T-helper 9 cell (primary cell): ENCODE measurements at places on chromosomes 16 and 17.
A peak's percentile ranks its signal among the peaks of the same experiment; 100 is the strongest.

GRCh38 chr16:59773330-59773729, 1039.2 kb upstream of the GOT2 start:
- DNase-seq, result no peak

DNA sequence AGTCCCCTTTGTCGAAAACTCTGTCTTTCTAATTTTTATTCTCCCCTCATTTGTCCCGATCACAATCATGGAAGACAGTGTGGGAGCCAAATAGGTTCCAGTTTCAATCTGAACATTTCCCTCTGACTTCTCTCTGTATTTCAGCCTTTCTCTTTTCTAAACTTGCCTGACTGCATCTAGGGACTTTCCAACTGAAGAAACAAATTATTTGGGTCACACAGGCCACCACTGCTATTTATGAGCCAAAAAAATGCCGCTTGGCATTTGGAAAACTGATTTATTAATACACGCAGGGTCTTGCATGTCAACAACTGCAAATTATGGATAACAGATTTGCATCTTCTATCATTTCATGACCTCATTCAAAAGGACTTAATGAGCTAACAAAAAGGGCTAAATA, 55.2 kb upstream of the ELAC2 start:
- DNase-seq, result no peak

DNA sequence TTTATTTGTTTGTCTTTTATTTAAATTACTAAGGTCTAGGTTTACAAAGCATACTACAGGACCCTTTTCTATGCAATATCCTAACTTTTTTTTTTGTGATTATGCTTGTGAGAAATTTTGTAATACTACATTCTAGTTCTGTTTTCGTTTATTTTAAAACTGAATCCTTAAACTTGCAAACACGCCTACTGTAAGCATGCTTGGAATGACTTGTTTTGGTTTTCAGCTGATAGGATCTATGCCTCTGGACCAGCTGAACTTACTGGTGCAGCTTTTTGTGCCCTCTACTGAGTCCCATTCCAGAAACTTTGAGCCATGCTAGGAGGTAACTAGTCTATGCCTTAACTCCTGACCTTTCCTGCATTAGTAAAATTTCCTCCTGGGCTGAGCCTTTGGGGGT, 6.0 kb downstream of the PDP2 start:
- no peak for DNase-seq

GRCh38 chr17:58337210-58337599, 8.6 kb upstream of the TSPOAP1 start:
- DNase-seq, result no peak

GRCh38 chr16:3874794-3875692, 5.5 kb downstream of the CREBBP start:
- no peak for DNase-seq

DNA sequence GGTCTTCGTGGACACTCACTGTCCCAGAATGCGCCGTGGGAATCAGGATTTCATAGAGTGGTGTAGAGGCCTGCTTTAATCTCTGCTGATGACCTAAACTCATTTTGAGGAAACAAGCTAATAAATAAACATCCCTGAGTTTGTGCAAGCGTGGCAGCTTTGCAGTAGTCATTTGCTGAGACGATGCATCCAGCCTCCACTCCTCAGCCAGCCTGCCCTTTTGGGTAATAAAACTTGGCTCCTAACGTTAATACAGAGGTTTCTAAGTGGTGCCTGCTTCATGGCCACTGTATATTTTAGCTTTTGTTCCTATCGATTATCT, 1.3 kb downstream of the DGKE start:
- no peak for DNase-seq

DNA sequence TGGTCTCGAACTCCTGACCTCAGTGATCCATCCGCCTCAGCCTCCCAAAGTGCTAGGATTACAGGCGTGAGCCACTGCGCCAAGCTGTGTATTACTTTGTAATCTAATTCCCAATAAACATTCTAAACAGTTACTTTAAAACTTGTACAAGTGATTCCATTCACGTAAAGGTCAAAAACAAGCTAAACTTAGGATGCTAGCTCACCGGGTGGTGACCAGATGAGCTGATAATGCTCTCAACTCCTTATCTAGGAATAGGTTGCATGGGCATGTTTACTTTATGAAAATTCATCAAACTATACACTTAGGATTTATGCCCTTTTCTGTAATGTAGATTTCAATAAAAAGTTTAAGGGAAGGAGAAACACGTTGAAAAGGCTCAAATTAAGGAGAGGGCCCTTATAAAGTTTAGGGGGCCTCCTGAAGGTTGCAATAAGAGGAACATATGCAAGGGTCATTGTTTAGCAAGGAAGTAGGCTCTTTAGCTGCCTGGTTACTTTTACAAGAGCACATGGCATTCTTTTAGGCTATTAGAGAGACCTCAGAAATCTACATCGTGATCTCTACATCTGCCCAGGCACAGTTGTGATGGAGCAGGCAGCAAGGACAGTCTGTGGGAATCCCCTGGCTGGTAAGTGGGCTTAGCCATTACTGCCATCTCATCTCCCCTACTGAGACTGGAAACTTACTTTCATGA, 13.3 kb downstream of the CDR2 start:
- no peak for DNase-seq

- DNase-seq, result no peak
These were observed 427.5 kb downstream of the CDH13 start for GRCh38 chr16:83054283-83054682.

GRCh38 chr16:89326721-89327120, 109.2 kb downstream of the ZNF778 start:
- DNase-seq, result no peak

DNA sequence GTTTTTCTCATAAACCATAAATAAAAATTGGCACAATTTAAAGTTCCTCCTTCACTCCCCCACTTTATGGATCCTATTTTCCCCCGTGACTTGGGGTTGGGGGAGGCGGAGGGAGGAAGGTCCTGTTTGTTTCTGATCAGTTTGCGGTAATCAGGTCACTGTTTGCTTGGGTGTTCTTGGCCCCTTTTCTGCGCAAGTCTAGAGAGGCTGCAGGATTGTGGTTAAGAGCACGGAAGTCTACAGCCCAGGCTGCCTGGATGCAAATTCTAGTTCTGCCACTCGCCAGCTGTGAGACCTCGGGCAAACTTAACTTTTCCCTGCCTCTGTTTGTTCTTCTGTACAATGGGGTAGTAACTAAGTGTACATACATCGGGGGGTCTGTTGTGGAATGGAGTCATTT, 12.1 kb downstream of the ATP2C2 start:
- DNase-seq, result no peak

DNA sequence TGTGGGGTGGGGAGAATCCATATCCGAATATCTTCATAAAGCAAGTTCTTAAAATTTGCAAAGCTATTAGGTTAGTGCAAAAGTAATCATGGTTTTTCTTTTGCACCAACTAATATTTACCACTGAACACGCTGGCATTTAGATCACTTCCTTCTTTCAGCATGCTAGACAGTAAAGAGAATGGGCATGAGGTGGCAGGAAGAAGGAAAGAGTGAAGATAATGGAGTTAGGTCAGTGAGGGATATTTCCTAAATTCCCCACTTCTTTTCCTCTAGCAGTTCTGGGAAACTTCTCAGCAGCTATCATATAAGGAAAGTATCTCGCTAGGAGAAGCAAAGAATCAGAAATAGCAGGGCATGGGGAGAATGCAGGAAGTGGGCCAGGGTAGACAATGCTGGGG, 39.0 kb downstream of the SLC6A4 start:
- no peak for DNase-seq

GRCh38 chr17:73895157-73895556, 250.9 kb upstream of the SDK2 start:
- no peak for DNase-seq

DNA sequence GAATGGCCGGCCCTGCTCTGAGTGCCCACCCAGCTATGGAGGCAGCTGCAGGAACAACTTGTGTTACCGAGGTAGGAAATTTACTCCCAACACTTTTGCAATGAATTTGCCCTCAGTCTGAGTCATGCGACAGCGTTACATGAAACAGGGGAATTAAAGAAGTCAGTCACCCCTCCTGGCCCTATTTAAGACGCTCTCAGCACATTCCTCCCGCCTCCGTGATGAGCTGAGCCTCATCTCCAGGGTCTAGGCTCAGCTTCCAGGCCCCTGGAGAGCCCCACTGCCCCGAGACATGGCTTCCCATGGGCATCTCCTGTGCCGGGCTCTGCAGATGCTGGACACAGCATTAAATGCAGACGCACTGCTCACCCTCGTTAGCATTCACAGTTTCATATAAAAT, 35.0 kb downstream of the CRISPLD2 start:
- DNase-seq, result no peak

DNA sequence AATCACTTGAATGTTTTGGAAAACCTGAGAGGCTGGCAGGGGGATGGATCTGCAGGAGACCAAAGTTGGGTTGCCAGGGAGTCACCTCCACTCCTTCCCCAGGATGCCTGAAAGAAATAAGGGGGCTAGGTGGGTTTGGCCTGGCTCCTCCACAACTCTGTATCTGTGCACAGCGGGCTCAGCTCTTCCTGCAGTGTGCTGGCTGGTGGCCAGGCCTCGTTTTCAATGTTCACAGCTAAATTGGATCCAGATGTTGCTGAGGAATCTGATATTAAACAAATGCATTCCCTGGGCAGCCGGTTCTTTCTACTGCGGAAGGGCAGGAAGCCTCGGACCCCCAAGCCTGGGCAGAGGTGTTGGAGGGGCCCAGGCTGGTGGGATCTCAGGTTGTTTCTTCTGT, 106.2 kb downstream of the N4BP1 start:
- no peak for DNase-seq

DNA sequence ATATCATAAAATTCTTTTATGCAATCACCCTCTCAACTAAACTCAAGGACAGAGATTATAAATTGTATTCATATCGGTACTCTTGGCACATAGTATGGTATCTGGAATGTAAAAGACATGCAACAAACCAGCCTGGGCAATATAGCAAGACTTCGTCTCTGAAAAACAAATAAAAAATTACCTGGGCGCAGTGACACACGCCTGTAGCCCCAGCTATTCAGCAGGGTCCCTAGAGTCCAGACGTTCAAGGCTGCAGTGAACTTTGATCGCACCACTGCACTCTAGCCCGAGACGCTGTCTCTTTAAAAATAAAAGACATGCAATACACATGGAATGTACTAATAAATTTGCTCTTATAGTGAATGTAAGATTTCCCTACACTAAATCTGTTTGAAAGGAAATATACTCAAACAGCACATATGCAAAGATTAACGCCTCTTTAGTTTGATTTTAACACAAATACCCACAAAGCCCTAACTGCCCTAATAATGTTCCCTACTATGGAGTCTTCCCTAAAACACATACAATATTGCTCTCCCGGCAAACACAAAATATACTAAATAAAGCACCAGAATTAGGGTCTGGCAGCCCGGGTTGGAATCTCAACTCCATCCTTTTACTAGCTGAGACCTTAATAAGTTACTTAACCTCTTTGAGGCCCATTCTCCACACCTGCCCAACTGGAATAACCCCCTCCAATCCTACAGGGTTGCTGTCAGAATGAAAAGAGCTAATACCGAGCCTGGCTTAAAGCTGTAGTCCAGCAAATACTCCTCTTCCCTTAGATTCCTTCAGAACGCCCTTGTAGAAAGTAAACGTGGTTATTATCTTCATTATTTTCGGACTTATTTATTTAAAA, 1.2 kb downstream of the ABCA5 start:
- no peak for DNase-seq

- no peak for DNase-seq
These were observed 12.1 kb upstream of the ALDOA start for GRCh38 chr16:30053376-30054015.

GRCh38 chr17:57530026-57530425, 215.1 kb downstream of the CCDC182 start:
- no peak for DNase-seq

DNA sequence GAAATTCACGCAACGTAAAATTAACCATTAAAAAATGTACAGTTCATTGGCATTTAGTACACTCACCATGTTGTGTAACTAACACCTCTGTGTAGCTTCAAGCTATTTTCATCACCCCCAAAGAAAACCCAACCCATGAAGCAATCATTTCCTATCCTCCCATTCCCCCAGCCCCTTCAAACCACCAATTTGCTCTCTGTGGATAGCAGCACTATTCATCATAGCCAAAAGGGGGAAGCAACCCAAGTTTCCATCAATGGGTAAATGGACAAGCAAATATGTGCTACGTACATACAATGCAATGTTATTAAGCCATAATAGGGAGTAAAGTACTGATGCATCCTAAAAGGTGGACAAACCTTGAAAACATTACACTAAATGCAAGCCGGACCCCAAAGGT, 10.9 kb upstream of the KRT222 start:
- no peak for DNase-seq

GRCh38 chr16:66924527-66925321, 611 bp downstream of the RRAD start:
- DNase-seq, result peak; percentile 18
